NCI-H146 (cell line): ENCODE measurements at places on chromosomes 6 and 20.

DNA sequence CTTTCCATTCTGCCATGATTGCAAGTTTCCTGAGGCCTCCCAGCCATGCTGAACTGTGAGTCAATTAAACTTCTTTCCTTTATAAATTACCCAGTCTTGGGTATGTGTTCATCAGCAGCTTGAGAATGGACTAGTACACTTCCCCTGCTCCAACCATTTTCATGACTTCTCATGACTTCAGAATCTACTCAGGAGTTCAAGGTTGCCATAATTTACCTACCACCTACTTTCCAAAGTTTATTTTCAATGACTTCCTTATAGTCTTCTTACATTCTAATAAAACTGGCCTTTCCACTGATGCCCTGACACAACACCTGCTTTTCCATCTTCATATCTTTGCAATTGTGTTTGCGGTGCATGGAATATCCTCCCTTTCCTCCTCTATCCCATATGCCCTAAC lies 31.2 kb upstream of the PKIB start:
- DNase-seq: no peak

DNA sequence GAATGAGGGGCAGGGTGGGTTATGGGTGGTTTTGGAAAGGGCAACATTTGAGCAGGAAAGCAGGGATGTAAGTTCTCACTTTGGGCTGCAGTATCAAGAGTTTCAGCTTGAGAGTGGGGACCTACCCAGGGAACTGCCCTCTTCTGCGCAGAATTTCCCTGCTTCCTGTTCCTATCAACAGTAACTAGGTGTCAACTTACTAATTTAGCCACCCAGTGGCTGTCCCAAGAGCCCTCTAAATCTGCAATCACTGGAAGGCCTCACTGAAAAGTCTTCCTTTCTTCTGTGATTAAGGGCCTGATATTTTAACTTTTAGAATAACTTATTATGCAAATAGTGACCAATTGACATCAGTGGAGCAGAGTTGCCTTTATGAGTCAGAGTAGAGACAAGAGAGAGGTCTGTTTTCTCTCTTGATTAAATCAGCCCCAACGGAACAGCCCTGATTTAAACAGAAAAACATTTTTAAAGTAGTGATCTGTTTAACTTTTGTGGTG lies 118.2 kb upstream of the RIPOR2 start:
- DNase-seq: no peak

GRCh38 chr20:19735446-19735845 lies 22.6 kb upstream of the RIN2 start:
- peak; percentile 65 for DNase-seq

DNA sequence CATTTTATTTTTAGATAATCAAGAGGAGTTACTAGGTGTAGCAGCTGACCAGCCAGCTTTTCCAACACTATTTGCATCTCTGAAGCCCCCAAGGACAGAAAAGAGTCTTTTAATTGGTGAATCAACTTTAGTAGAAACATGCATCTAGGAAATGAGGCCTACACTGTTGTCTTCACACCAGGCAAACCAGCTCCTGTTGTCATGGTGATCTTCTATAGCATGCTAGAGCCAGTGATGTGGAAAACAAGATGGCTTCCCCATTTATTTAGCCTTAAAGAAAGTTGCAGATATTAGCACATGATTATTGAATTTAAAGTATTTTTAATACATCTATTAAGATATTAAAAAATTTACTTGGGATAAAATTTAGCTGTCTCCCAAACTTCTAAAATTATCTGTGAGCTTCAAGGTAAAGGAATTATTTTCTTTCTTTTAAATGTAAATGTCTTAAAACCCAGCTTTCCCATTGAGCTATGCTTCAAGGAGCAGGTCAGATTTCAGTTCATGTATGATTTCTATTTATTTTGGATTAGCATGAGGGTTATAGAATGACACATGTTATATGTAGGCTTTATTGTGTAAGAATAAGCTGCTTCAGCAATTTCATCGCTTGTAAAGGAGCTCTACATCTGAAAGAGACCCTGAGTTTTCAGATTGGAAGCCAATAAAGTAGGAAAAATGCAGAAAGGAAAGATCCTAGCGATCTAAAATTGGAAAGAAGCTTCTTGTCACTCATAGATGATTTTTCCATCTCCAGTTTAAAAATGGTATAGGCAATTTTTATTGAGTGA lies 564.9 kb upstream of the CITED2 start:
- peak; percentile 54 for DNase-seq

- no peak for DNase-seq
Measured at GRCh38 chr6:28824793-28825731, 98.7 kb downstream of the TRIM27 start.

- no peak for DNase-seq
Measured at GRCh38 chr6:56507517-56507916, 135.2 kb downstream of the DST start.

DNA sequence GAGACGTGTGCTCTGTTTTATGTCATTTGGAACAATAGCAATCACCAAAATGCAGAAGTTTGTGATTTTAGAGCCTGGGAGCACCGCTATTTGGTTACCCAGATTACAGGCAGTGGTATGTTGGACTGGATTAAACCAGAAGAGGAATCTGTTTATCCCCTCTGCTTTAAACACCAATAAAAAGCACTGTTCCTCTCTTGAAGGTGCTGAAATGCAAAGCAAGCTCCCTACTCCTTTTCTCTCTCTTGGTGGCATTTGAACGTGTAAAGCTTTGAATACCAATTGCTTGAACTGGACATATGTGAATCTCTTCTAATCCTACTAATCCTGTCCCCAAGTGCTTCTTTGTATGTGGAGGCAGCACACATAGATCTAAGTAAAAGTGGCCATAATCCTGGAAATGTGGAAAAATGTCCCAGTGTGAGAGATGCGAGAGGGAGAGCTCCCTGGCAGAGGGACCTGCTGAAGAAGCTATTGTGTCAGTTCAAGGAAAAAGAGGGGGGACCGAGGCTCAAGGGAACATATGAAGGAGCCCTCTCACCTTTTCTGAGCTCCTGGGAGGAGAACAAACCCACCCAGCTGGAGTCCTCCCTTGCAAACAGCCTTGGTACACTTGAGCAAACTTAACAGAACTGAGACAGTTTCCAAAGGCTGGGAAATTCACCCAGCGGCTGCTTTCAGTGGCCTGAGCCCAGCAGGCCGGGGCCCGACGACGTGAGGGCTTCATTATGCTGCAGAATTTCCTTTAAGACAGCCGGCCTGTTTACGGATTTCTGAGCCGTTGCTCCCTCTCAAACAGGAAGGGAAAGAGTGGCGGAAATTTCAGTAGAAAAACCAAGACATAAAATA lies 18.8 kb upstream of the OLIG3 start:
- DNase-seq: no peak

DNA sequence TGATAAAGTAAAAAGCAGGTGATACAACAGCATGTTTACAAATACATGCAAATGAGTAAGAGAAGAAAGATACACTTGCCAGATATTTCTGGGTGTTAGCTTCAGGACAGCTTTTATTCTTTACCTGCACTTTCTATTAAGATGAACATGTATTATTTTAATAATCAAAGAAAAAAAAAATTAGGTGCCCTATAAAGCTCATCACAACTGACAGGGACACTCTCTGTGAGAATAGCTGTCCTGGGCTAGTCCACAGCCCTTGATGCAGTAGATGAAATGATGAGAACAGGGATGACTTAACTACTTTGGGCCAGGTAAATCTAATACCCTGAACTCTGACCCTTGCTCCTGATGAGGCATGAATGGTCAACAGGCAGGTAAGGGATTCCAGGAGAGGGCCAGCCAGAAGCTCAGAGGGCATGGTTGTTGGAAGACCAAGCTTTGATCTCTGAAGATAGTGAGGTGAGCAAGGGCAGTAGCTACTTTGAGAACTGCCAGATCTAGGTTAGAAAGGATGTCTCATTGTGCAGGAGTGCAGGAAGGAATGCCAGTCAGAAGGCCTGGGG lies 15.6 kb downstream of the NSFL1C start:
- DNase-seq: no peak

DNA sequence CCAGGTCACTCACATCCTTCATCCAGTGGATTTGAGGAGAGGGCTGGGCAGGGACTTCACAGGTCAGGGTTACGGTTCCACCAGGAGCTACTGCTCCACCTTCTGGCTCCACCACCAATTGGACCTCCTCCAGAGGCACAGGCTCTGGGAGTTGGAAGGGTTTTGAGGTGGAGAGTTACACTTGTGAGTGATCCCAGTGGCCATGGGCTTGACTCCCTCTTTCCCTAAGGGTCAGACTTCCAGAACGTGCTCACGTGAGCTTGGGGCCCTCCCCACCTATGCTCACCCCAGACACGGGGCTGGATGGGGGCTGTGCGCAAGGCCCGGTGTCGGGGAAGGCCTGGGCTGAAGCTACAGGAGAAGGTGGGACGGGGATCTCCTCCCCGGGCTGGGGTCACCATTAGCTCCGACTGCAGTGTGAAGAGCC lies 1.5 kb downstream of the AGER start:
- no peak for DNase-seq

DNA sequence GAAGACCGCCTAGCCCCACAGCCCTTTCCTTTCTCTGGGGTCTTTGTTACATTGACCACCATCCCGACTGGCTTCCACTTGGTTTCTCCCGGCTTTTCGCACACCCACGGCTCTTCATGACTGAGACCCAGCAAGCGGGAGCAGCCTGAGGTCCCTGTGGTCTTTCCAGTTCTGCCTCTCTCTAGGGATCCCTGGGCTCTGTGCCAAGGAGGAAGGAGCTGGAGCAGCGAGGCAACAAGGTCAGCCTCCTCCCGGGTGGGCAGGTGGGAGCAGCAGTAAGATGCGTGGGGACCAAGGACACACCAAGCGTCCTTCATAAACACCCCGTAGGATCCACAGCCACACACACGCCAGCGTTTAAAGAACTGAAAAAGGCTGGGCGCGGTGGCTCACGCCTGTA lies 29.6 kb upstream of the MRGBP start:
- no peak for DNase-seq

- DNase-seq: no peak
Measured at GRCh38 chr6:16681260-16681873, 79.9 kb downstream of the ATXN1 start.

DNA sequence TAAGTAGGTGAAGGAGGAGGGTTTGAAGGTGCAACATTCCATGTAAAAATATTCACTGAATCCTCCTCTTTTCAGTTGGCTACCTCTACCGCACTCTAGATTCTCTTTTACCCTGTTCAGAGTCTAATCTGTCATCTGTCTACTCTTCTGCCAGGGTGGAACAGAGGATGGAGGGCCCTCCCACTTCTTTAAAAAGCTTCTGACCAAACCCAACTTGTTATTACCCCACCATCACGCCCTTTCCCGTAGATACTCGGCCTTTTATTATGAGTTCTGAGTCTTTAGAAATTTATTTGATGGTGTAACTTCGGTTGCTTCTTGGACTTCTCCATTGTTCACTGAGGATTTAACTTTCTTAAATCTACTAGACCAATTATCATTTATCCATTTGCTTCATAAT lies 11.7 kb downstream of the STX11 start:
- DNase-seq: no peak

GRCh38 chr6:28757429-28758045 lies 166.2 kb downstream of the TRIM27 start:
- DNase-seq: peak; percentile 30

- peak; percentile 53 for DNase-seq
Measured at GRCh38 chr20:21053002-21053762, 53.0 kb downstream of the LINC00237 start.

GRCh38 chr20:58865843-58866242 lies 13.3 kb downstream of the GNAS start:
- no peak for DNase-seq

DNA sequence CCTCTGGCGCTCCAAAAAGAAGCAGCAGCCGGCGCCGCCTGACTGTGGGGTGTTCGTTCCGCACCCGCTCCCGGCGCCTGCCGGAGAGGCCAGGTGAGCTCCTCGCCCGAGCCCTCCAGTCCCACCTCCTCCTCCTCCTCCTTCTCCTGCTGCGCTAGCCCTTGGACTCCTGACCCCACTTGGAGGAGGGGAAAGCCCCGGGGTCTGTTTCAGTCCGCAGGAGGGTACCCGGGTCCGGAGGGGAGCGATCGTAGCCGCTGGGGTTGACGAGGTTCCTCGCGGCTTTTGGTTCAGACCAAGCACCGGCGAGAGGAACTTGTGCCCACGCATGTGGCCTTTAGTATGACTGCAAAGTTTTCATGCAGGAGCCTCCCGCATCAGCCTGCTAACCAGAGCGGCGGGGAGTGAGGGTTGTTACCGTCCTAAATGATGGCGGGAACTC lies 493 bp downstream of the CRYBG1 start:
- DNase-seq: peak; percentile 80

- DNase-seq: no peak
Measured at GRCh38 chr20:34717230-34718095, 13.3 kb downstream of the TP53INP2 start.

DNA sequence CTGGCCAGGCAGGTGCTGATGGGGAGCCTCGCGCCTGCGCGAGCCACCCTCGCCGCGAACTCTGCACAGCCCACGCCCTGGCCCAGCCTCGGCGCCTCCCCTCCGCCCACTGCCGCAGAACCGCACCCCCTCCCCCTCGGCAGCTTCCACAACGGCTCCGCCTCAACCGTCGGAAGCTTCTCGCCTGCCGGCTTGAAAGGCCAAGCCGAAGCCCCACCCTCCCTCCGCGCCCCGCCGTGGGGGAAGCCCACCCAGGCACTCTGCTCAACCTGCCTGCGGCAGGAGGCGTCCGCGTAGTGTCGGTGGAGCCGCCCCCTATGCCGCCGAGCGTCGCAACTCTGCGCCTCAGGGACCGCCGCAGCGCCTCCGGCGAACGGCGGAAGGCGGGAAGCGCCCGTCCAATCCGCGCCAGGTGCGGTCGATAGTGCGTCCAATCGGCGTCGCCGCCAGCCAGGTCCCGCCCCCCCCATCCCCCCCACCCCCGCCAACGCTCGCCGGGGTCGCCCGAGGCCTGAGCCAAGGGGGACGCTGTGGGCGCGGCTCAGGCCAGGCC lies at the start of gene SYCP2:
TSS of gene SYCP2 (minus strand) at position 342 of the 553 bp plus-strand sequence. CDS start 11,224 bp downstream, outside the sequence.
- peak; percentile 77 for DNase-seq
